ENCODE measurements at places on chromosomes 1 and 21.

GRCh38 chr1:193437785-193438184 is 251.4 kb upstream of the B3GALT2 start:
- DNase-seq = no peak

- no peak for DNase-seq
Measured at GRCh38 chr1:212722270-212722957, 22.8 kb upstream of the BATF3 start.

DNA sequence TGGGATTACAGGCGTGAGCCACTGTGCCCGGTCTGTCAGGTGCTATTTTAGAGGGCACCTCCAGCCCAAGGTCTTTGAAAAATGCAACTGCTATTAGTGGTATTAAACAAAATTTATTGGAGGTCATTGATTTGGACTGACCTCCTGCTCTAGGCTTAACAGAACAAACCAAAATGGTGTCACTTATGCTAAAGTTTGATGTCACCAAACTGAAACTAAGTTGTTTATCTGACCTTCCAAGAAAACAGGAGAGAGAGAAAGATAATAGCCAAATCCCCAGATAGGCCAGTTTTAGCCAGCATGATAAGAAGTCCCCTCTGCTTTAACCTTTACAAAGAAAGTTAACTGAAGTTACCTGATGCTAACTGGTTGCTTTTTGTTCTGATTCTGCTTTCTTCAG is 8.1 kb upstream of the INAVA start:
- no peak for DNase-seq

- DNase-seq = no peak
Measured at GRCh38 chr1:172758259-172758658, 99.4 kb downstream of the FASLG start.

Data from fibroblast of skin of left biceps (primary cell).